ENCODE measurements at places on chromosomes 1 and 21.

GRCh38 chr1:33358795-33359503 is 38.1 kb upstream of the A3GALT2 start:
- DNase-seq, result no peak

GRCh38 chr1:207863893-207864535 is 46.9 kb downstream of the CD34 start:
- no peak for DNase-seq

- DNase-seq, result no peak
These were observed 48.2 kb downstream of the RPE65 start for GRCh38 chr1:68401506-68401905.

GRCh38 chr1:25644962-25645361 is 28.4 kb downstream of the MAN1C1 start:
- DNase-seq, result no peak

GRCh38 chr1:78369546-78369945 is 121.2 kb upstream of the PTGFR start:
- DNase-seq, result no peak

DNA sequence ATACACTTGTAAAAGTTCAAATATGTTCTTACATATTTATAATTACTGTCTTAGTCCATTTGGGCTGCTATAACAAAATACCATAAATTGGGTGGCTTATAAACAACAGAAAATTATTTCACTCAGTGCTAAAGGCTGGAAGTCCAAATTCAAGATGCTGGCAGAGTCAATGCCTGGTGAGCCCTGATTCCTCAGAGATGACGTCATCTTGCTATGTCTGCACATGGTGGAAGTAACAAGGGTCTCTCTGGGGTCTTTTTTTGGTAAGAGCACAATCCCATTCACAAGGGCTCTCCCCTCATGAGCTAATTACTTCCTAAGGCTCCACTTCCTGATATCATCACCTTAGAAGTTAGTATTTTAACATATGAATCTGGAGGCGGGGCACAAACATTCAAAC is 108.0 kb upstream of the DUSP10 start:
- DNase-seq, result no peak

GRCh38 chr1:233229288-233229687 is 66.2 kb downstream of the PCNX2 start:
- no peak for DNase-seq

GRCh38 chr1:55214212-55214933 is 791 bp downstream of the USP24 start:
- no peak for DNase-seq

DNA sequence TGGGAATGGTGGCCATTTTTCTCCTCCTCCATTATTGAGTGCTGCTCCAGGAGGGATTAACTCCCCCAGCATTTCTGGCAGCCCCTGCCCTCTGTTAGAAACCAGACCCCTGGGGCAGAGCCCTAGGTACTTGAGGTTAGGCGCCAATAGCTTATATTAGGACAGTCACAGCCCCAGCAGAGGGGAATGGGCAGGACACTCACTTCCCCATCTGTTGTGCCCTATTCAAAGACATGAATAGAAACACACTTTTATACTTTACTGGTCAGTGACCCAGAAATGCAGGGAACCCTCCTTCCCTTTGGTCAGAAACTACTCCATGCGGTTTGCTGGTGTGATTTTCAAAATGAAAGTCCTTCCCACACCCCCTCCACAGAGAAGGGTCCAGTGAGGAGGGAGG is 267.7 kb downstream of the PTBP2 start:
- DNase-seq, result no peak

GRCh38 chr1:99133756-99134500 is 129.3 kb upstream of the PLPPR5 start:
- DNase-seq, result no peak

DNA sequence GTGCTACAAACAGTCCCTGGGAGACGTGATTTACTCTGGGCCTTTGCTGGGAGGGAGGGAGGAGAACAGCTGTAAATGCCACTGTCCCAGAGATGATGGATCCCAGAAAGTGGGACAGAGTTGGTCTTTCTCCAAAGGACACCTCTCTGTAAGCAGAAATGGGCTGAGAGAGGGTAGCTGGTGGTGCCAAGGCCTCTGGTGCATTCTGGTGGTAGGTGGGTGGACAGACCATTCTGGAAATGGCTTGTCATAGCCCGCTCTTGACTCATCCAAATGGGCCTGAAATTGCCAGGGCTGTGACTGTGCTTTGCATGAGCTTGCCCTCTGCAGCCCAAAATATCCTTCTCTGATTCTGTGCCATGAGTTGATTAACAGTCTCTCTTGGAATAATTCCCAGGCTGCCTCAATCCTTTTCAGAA is 36.1 kb downstream of the CCDC185 start:
- no peak for DNase-seq

DNA sequence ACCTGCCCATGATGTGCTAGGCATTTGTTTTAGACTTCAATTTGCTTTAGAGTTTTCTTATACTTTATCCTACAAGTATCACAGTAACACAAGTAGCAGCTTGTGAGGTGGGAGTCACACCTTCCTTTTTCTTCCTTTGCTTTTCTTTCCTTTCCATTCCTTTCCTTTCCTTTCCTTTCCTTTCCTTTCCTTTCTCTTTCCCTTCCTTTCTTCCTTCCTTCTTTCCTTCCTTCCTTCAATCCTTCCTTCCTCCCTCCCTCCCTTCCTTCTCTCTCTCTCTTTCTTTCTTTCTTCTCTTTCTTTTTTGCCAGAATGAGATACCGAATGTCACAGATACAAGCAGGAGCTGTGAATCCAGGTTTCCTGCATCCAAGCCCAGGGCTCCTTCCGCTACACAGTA is 3.9 kb downstream of the DPT start:
- DNase-seq, result no peak

- no peak for DNase-seq
These were observed 25.2 kb upstream of the EXO1 start for GRCh38 chr1:241822846-241823245.

DNA sequence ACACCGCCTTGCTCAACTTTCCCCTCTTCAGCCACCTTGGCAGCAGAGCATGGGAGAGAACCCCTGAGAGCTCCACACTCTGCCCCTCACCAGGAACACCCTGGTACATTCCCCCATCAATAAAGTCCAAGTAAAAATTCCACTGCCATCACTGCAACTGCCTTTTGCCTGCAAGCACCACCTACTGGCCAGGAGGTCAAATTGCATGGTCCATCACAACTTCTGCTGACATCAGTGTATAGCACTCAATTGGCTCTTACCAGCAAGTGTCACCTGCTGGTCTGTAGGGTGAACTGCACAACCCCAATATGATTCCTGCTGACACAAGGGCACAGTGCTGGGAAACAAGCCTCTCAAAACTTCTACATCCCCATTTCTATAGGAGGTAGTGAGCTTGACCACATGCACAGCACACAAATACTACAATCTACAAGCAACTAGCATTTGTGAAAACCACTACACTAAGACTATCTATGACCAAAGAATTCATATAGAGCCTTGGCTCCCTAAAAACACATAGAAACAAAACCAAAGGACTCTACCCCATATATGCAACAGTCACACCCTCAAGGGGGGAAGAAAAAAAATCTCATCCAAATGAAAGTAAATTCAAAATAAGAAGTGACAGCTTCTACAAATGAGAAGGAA is 69.2 kb downstream of the FASLG start:
- DNase-seq, result no peak

DNA sequence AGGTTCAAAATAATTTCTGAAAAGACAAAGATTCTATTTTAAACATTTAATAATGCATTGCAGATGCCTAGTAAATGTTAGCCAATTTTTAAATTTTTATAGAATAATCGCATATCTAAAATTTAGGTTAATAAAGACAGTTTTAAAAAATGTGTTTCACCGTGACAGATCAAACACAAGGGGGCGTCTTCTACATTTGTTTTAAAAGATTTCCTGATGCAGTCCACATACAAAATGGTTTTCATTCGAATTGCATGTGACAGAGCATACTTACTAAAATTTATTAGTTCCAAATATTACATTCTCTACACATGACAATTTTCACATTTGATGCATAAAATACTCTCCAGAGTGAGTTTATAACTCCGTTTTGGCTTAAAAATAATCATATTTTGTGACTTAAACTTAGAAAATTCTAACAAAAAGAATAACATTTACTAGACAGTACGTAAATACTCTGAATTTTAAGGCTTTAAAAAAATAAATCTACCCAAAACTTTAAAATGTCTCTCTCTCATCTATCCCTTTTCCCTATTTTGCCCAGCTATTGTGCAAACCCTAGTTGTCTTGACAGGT is 75.5 kb downstream of the ADAMTS1 start:
- DNase-seq, result no peak

- DNase-seq, result no peak
These were observed 119.3 kb upstream of the CDC42BPA start for GRCh38 chr1:227437495-227438008.

GRCh38 chr1:9231648-9232332 is 2.8 kb upstream of the H6PD start:
- DNase-seq, result no peak

GRCh38 chr21:25735646-25736597 is 1.1 kb downstream of the GABPA start:
- peak; percentile 61 for DNase-seq

DNA sequence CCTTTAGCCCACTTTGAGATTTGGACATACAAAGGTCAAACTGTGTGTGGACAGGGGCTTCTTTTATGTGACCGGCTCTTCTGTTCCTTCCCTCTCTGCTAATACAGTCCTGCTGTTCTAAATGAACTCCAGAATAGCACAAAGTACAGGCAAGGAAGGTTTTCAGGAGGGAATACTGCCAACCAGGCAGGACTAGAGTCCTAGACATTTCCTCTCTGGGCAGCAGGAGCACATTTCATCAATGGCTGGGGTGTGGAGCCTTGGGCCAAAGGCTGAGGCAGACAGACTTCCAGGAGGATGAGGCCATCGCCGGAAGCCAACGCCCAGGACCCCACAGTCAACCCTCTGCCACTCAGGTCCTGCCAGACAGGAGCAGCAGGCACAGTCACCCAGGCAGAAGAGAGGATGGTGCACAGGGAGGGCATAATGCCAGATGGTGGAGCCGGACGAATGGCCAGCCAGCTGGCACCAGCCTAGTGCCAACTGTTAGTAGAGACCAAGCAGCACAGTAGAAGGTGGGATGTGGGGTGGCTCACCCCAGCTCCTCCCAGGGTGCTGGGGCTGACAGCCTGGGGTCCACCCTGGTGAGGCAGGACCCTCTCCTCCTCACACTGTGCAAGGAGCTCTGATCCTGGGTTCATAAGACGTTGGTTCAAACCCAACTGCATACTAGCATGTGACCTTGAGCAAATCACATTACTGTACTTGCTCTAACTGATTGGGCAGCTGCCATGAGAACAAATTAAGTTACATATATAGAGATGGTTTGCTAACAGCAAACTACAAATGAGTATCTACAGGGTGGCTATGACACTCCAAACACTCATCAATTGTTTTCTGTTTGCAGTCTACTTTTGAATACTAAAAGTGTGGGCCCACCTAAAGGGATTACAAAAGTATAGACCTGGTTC is 410.7 kb downstream of the SIPA1L2 start:
- no peak for DNase-seq

DNA sequence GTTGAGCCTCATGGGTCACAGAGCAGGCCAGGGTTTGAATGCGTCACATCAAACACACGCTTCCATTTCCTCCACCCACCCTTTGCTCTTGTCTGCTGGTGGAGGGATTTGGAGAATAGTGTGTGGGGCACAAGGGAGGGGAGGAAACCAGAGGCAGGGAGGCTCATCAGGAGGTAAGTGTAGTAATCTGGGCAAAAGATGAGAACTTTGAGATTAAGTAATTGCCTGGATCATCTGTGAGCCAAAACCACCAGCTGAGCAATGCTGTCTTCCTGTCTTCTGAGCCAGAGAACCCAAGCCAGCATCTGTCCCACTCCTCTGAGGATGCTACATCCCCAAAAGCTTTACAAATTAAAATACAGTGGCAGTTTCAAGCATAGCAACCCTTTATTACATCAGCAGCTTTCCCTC is 45.2 kb downstream of the C8B start:
- DNase-seq, result no peak

DNA sequence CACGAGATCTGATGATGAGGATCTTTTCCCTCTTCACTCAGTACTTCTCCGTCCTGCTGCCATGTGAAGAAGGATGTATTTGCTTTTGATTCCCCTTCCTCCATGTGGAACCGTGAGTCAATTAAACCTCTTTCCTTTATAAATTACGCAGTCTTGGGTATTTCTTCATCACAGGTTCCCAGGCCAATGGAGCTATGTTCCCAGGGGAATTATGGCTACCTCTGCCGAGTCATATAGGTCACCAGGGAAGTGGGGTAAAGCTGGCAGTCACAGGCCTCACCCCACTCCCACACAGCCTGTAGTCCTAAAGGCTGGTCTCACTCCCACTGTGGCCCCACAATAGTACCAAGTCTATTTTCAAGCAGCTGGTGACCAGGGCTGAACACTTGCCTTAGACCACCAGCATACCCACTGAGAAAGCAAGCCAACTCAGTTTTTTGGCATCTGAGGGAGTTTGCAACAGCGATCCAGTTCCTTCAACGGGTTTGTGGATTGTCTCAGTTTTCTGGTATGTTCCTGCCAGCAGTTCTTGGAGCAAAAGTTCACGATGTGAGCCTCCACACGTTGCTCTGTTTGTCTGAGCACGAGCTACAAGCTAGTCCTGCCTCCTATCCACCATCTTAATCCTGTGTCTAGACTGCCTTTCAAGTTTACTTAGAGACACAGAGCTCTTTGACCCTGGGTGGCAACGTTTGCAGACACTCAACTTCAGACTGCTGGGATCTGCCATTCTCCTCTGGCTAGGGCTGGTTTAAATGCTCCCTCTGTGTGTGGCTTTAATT is 104.5 kb downstream of the CENPF start:
- no peak for DNase-seq

DNA sequence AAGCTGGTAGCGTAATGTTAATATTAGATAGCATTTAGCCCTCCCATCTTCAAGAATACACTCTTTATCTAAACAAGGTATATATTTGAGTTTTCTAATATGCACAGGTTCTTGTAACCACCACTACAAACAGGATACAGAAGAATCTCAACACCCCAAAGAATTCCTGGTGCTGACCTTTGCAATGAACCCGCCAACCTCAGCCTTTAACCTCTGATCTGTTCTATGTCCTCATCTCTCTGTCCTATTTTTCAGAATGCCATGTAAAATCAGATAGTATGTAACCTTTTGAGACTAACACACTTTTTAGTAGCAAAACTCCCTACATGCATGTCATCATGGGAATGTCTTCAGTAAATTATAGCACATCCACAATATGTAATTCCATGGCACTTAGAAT is 71.1 kb downstream of the LRRC8C start:
- DNase-seq, result no peak

DNA sequence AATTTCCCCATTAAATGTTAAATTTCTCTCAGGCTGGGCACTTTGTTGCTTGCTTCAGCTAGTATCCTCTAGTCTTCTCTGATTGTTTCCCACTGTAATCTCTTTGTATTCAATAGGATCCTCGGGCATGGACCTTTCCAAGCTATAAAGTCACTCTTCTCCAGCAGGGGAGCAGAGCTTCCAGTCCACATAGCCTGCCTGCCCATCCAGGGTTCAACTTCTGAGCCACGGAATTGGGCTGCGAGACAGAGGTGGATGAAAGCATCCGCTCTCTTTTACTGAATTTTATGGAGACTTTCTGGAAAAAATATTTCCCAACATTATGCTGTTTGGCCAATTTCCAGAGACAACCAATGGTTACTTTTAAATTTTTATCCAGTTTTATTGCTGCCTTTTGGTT is 1.1 kb upstream of the CFHR5 start:
- DNase-seq, result no peak

- DNase-seq, result no peak
These were observed 36.1 kb downstream of the ST6GALNAC3 start for GRCh38 chr1:76110666-76111065.
